ENCODE measurements at places on chromosomes 5 and 9.

DNA sequence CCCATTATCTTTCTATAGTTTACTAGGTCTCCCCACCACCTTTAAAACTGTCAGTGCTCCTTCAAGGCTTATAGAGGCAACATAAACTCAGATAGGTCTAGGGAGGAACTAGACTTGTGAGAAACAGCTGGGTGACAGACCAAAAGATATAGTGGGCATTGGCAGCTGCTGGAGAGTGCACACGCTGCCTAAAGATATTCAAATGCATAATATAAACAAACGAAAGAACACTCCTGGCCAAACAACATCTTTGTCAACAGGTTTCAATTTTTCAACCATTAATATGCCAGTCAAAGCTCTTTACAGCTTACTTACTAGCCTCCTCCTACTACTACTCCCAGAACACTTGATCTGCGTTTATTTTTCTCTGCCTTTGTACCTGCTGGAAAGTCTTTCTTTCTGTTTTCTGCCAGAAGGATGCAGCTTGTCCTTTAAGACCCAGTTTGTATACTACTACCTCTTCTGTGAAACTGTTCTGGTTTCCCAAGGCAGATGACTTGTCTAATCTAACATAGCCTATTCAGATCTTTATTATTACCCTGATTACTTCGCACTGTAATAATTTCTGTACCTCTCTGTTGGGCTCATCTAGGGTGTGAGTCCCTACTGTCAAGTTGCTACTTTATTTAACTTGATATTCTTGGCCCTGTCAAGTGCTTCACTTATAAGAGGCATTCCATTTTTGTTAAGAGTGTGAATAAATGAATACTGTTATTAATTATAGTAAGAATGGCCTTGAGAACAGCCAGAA is 14.3 kb downstream of the KDM3B start:
- no peak for DNase-seq

DNA sequence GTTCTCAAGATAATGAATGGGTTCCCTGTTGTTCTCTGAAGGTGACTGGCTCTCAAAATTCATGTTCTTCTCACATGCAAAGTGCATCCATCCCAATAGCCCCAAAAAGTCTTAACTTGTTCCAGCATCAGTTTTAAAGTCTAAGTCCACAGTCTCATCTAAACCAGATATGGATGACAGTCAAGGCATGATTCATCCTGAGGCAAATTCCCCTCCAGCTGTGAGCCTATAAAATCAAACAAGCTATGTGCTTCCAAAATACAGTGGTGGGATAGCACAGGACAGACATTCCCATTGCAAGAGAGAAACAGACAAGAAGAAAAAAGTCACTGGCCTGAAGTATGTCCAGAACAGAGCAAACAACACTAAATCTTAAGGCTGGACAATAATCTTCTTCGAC is 25.4 kb downstream of the FBXO10 start:
- DNase-seq, result no peak

DNA sequence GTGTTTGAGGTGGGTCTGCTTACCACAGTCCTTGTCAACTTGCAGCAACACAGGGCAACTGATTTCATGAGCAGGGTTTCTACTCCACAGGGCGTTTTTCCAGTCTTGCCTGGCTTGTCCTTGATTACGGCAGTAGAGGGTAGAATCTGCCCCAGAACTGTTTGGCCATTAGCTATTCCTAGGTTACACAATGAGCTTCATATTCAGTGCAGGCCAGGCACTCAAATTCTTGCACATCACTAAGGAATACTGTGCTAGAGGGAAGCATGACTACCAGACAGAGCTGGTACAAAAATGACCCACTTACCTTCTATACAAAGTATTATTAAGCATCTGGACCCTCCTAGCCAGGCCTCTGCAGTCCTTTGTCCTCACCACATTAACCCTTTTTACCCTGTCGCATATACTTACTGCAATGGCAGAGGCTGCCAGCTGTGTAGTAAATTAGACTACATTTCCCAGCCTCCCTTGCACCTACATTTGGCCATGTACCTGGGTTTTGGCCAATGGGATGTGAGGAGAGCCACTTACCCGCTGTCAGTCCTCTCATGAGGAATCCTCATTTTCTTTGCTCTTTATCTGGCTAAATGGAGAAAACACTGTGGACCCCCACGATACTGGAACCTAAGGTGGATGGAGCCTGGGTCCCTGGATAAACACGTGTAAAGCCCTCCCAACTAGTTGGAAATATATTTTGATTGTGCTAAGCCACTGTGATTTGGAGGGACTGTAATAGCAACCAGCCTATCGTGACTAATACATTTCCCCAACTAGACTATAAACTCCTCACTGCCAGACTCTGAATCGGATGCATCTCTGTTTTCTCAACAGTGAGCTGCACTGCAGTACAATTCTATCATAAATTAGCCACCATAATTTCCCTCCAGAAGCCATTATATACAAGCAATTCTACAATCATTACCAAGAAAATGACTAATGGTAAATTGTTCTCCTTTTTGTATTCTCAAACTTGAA is 218.7 kb downstream of the GLIS3 start:
- no peak for DNase-seq

DNA sequence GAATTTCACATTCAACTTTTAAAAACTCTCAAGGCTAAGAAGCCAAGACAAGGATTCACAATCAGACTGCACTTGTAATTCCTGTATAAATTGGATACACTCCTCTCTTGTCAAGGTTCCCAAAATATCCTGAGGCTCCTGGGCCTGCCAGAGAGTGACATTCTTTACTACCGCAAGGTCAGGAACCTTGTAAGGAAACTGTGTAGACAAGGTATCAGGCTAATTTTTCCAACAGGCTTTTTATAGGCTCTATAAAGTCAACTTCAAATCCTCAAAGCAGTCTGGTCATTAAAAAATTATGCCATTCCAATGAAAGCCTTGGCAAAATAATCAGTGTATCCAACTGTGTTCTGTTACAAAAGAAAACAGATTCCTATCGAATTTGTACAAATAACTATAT is 15.5 kb upstream of the PAIP1 start:
- DNase-seq, result no peak

- DNase-seq, result no peak
These were observed 105.6 kb upstream of the ELL2 start for GRCh38 chr5:96067251-96067650.

DNA sequence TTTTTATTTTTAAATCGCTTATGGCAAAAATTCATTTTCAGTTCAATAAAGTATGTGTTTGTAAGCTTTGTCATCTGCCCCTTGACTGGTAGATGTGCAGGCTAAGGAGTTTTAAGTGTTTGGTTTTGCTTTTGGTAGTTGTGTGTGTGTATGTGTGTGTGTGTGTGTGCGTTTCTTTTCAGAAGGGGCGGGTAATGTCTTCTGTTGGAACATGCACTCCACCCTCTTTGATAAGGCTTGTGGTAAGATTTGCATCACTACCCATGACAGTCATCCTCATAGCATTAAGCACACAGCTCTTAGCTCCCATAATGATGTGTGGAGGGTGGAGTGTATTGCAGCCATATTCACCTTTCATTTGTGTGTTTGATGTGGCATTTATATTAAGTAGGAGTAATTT is 92.1 kb upstream of the FSD1L start:
- no peak for DNase-seq

GRCh38 chr9:133692364-133692985 is 45.7 kb downstream of the SARDH start:
- DNase-seq, result no peak

GRCh38 chr5:98309785-98310598 is 463.5 kb upstream of the RGMB start:
- no peak for DNase-seq

- DNase-seq, result no peak
These were observed 189.5 kb downstream of the SEMA5A start for GRCh38 chr5:9356351-9356825.

DNA sequence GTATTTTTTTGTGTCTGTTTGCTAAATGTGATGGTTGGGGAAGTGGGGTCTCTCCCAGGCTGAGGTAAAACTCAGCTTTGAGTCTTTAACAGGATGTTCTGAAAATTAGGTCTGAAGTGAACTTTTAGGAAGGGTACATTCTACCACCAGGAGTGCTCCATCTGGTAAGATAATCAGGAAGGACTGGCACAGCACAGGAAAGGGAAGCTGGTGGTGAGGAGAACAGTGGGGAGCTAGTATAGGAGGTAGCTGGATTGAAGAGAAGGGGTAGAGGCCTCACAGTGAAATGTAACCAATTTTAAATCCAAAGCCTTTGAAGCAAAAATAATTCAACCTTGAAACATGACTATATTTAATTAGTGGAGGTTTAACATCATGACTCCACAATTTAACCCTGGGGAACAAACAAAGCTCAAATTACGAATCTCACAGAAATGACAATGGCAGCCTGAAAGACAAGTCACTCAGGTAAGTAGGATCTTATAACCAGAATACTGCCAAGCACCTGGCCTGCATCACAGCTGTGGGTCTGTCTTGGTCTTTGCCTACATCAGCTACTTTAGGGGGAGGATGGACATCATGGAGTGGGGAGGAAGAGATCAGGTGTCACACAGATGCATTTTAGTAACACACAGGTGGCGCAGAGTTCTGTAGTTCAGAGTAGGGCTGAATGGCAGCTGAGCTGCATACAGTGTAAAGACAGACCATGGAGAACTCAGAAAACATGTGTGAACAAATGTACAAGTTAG is 445.3 kb downstream of the DMRT2 start:
- DNase-seq, result no peak

DNA sequence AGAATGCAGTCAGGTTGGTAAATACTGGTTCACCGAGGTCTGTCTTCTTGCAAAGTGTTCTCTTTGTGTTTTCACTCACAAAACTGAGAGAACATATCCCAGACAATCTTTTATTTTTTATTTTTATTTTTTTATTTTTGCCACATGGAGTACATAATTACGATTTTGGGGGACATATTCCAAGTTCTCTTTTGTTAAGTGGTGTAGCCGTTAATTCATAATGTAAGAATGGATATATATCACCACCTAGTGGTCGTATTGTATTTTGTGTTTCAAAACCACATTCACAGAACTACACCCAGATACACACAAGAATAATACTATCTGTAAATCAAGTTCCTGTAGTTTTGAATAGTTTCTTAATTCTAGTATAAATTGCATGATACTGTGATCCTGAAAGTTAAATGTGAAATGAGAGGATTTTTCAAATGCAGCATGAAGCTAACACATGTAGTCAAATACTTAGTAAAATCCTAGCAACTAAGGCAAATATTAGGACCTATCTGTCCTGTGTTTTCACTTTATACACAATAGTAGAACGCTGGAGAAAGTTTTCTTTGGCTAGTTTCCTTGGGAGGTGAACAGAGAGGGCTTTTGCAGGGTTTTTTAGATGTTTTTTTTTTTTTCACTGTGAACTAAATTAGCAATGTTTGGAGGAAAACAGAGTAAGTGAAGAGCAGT is 92.7 kb downstream of the VCAN start:
- DNase-seq, result no peak

DNA sequence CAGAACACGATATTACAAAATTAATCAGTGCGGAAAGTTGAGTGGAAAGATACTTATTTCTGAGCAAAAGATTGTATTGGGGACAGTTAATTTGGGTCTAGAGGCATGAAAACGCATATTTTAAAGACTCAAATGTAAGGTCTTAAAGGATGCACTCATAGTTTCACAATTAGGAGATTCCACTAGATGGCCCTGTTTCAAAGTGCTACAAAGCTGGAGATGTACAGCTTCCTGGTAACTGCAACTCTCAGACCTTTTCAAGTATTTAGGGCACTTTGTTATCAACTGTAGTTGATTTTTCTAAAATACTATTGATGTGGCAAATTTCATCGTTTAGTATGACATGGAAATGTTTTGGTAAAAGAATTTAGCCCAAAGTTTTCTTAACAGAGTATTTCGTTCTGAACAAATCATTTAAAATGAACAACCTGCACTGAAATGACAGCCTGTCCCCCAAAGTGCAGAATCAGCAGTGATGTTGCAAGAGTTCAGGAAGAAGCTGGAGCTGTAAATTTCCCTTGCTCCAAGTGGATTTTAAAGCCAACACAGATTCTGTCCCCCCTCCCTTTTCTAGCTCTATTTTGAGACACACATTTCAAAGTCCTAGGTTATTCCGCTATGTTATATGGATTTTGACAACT is 16.2 kb upstream of the NDUFB6 start:
- DNase-seq, result no peak

GRCh38 chr5:141529002-141529401 is 40.1 kb downstream of the PCDHGC5 start:
- DNase-seq, result no peak

DNA sequence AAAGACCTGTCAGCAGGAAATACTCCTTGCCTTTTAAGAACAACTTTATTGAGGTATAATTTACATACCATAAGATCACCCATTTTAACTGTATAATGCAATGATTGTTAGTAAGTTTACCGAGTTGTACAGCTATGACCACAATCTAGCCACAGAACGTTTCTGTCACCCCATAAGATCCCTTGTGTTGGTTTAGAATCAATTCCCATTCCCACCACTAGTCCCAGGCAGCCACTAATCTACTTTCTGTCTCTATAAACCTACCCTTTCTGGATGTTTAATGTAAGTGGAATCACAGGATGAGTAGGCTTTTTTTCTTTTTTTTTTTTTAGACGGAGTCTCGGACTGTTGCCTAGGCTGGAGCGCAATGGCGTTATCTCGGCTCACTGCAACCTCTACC is 4.4 kb downstream of the GPR107 start:
- DNase-seq, result no peak

DNA sequence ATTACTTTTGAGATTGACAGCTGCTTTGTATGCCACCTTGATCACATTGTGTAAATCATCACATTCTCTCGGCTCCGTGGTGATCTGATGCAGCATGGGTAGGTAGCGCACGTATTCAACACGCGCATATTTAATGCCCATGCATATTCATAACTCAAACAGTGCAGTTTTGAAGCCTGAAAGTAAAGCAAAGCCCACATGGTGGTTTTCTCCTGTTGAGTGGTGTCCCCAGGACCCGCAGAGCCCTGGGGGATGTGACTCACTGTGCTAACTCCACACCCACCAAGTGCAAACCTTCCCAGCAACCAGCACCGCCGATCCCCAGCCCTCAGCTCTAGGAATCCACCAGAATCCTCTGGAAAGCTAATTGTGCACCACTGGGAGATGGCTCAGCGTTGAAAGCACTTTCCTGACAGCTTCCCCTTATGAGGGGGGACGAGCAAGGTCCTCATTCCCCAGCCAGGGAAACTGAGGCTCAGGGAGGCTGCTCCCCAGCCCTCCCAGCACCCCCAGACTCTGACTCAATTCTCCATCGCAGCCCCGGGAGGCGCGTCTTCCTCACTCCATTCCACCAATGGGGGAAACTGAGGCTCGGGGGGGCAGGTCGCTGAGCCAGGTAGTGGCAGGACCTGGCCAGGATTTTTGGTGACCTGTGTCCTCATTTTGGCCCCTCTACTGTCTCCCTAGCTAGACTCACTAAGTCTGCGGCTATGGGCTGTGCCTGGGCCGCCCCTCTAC is 46.4 kb downstream of the SARDH start:
- no peak for DNase-seq

GRCh38 chr5:90017239-90017638 is 392.3 kb downstream of the CETN3 start:
- DNase-seq, result no peak

GRCh38 chr5:53362521-53362941 is 117.9 kb upstream of the FST start:
- DNase-seq, result no peak

- DNase-seq, result no peak
These were observed 25.9 kb downstream of the SRFBP1 start for GRCh38 chr5:121987685-121988073.

- DNase-seq, result no peak
These were observed 880 bp upstream of the UBAC1 start for GRCh38 chr9:135961811-135962695.

- DNase-seq, result no peak
These were observed 40.8 kb downstream of the GRAMD2B start for GRCh38 chr5:126464016-126464415.

All from CD4-positive, alpha-beta T cell (primary cell).